CD4-positive, alpha-beta memory T cell (primary cell): ENCODE measurements at places on chromosomes 3 and 15. TPM values are rescaled to one million over a fixed set of nuclear protein-coding genes. Genes with fewer than 3 reads are reported as not detected.

Gene SMAD6
- total RNA-seq = 0.11 TPM

- DNase-seq = no peak
Measured at GRCh38 chr3:62718515-62719320, 156.5 kb downstream of the CADPS start.

Gene GRAMD2A
- not detected for total RNA-seq

GRCh38 chr3:123289391-123290106 is 87.8 kb downstream of the SEC22A start:
- no peak for DNase-seq

DNA sequence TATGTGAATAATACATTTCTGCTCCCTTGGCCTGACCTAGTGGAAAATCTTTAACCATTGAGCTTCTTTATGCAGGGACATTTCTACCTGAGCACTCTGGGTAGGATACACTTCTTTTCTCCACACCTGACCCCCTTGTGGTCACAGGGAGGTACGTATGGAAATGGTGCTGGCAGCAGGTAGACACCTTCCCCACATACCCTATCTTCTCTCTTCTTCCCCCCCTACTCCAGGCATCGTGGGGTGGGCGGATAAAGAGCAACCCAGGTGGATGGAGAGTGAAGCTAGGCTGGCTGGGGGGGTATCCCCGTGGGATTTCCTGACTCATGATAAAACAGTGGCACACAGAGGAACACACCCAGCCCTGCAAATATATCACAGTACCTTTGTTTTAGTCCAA is 312.1 kb downstream of the ARRDC4 start:
- DNase-seq = no peak
